ENCODE measurements at places on chromosomes 13 and 19.

DNA sequence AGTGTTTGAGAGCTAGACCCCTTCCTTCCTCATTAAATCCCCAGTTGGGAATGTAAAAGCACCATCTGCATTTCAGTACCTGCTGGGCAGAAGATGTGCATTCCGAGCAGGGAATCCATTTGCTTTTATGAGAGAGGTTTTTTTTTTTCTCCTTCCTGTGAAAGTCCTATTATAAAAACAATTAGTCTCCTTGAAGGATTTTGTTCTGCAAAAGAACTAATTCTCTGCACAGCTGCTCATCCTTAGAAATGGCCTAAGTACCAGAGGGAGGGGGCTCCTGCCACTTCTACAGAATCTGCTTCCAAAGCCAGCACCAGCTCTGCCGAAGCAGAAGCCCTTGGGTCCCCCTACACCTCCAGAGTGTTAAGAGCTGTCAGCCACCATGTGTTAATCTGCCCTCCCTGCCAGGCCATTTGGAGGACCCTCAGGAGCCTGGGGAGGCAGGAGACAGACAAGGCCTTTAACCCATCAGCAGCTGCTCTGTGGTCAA, 36.4 kb upstream of the SERPINE3 start:
- no peak overlapping the region for H3K27ac ChIP-seq
- peaks cover 3% of the 10 kb centered on the region for H3K27me3 ChIP-seq
- no peaks in the 10 kb centered on the region for H3K4me1 ChIP-seq
- H3K4me3 ChIP-seq, result no peak overlapping the region
- no peaks in the 10 kb centered on the region for H3K36me3 ChIP-seq

DNA sequence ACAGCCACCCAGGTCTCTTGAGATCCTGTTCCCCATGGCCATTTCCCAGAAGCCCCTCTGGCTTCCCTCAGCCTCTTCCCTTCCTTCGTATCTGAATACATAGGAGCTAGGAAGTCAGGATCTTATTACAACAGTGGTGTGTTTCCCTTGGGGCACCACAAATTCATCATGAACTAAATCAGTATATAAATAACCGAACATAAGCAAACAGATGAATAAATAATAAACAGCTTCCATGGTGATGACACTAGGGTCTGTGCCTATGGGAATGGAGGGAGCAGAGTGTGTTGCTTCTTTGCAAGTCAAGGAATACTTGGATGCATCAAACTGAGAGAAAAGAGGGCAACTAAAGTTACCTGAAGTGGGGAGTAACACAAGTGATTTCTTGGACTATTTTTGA, 527.6 kb downstream of the LMO7 start:
- no peak overlapping the region for H3K4me3 ChIP-seq
- DNase-seq, result no peak
- H3K36me3 ChIP-seq, result no peaks in the 10 kb centered on the region
- no peaks in the 10 kb centered on the region for H3K4me1 ChIP-seq
- H3K27me3 ChIP-seq, result no peaks in the 10 kb centered on the region

- peak overlapping the region; percentile 83 for H3K27ac ChIP-seq
- DNase-seq, result no peak
- H3K4me1 ChIP-seq, result peaks cover 24% of the 10 kb centered on the region
- H3K36me3 ChIP-seq, result peaks cover 4% of the 10 kb centered on the region
- H3K27me3 ChIP-seq, result no peaks in the 10 kb centered on the region
- H3K4me3 ChIP-seq, result peak overlapping the region; percentile 90
Observed at GRCh38 chr19:3699741-3700241, 477 bp downstream of the PIP5K1C start.

GRCh38 chr13:74015137-74015536, 119.1 kb downstream of the KLF12 start:
- no peaks in the 10 kb centered on the region for H3K27me3 ChIP-seq
- DNase-seq, result no peak
- H3K36me3 ChIP-seq, result peaks cover under 1% of the 10 kb centered on the region
- no peak overlapping the region for H3K27ac ChIP-seq
- H3K4me1 ChIP-seq, result peaks cover 58% of the 10 kb centered on the region

DNA sequence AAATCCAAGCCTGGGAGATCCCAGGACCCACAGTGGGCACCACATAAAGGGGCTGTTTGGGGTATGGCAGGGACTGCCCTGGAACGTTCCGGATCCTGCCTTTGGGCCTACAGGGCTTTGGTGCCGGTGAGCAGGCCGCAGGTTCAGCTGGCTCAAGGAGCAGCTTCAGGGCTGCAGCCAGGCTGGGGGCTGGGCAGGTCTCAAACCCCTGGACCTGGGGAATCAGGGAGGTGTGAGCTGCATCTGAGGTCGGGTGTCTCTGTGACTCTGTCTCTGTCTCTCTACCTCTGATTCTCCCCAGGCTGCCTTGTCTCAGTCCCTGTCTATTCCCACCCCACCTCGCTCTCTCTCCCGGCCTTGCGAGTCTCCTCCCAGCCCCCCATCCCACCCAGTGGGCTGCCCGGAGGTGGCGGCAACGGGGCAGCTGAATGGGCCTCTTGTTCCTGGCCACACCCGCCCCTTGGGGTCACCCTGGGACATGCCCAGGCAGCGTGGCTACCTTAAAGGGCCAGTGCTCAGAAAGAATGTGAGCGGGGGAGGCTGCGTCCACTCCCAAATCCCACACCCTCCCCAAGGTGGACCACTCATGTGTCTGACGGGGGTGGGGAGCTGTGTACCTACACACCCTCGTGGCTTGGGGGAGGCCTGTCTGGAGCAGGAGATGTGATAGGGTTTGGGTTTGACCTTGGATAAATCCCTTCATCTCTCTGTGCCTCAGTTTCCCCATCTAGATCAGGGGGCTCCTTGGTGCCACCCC, 31.1 kb downstream of the NFIC start:
- H3K27ac ChIP-seq, result no peak overlapping the region
- H3K36me3 ChIP-seq, result peaks cover 14% of the 10 kb centered on the region
- no peak overlapping the region for H3K4me3 ChIP-seq
- no peaks in the 10 kb centered on the region for H3K4me1 ChIP-seq

GRCh38 chr13:48979892-48980291, 4.2 kb downstream of the FNDC3A start:
- peaks cover 52% of the 10 kb centered on the region for H3K4me1 ChIP-seq
- peak overlapping the region; percentile 57 for H3K4me3 ChIP-seq
- H3K27ac ChIP-seq, result peak overlapping the region; percentile 48
- H3K36me3 ChIP-seq, result peaks cover 28% of the 10 kb centered on the region
- DNase-seq, result no peak

DNA sequence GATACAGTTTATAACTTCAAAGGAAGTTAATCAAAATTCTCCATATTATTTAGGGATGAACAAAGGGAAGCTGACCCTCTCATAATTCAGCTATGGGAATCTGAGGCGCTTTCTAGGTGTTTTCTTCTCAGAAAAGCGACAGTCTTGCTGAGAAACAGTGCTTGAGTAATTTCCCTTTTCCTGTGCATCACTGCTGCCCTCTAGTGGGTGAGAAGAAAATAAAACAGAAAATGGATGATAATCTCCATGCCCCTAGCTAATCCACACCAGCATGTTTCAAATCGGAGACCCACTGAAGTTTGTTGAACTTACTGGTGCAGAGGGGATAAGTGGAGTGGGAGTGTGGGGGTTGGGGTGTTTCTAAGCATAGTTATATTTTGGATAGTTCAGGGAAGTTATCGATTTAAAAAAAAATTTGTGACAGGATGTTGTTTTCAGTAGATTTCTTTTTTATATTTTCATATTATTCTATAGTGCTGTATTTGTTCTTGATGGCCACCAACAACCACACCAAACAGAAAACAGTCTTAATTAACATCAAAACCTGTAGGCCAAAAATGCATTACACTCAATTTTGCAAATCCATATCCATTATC, 21.4 kb downstream of the LCP1 start:
- H3K27me3 ChIP-seq, result no peaks in the 10 kb centered on the region
- peaks cover 74% of the 10 kb centered on the region for H3K4me1 ChIP-seq
- DNase-seq, result no peak
- peak overlapping the region; percentile 68 for H3K4me3 ChIP-seq

DNA sequence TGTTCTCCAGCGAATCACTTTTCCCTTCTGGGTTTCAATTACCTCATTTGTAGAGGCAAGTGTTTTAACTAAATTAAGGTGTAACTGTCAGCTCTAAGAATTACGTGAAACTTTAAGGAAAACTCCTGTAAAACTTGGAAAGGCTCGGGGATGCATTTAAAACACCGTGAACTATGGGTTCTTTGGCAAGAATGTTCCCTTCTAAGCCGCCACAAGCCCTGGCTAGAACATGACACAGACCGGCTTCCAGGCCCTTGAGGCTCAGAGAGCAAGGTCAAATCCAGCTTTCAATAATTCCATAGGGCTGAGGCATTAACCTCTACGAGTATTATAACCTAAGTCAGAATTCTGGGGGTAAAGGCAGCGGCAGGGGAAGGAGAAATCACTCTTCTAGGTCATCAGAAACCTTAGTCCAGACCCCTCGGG, 685 bp downstream of the VWA8 start:
- H3K27me3 ChIP-seq, result no peaks in the 10 kb centered on the region
- H3K27ac ChIP-seq, result peak overlapping the region; percentile 91
- H3K36me3 ChIP-seq, result peaks cover 36% of the 10 kb centered on the region
- H3K4me3 ChIP-seq, result peak overlapping the region; percentile 91
- peaks cover 71% of the 10 kb centered on the region for H3K4me1 ChIP-seq

DNA sequence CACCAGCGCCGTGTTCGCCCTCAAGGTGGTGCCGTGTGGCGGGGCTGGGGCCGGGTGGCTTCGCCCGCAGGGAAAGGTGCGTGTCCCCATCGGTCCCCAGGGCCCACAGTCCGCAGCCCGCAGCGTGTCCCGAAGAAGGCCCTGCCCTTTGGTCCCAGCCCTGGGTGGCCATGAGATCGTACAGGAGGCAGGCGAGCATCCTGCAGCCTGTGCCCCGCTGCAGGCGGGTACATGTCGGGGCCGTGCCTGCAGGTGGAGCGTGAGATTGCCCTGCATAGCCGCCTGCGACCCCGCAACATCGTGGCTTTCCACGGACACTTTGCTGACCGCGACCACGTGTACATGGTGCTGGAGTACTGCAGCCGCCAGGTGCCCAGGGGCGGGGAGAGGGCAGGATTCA, 1.5 kb downstream of the PLK5 start:
- H3K27me3 ChIP-seq, result peaks cover 53% of the 10 kb centered on the region
- H3K36me3 ChIP-seq, result no peaks in the 10 kb centered on the region
- DNase-seq, result no peak
- H3K4me1 ChIP-seq, result peaks cover 7% of the 10 kb centered on the region
- H3K4me3 ChIP-seq, result no peak overlapping the region

GRCh38 chr13:28173793-28174192, 35.4 kb downstream of the PAN3 start:
- H3K4me1 ChIP-seq, result peaks cover 42% of the 10 kb centered on the region
- no peaks in the 10 kb centered on the region for H3K27me3 ChIP-seq
- H3K27ac ChIP-seq, result peak overlapping the region; percentile 62
- DNase-seq, result no peak

DNA sequence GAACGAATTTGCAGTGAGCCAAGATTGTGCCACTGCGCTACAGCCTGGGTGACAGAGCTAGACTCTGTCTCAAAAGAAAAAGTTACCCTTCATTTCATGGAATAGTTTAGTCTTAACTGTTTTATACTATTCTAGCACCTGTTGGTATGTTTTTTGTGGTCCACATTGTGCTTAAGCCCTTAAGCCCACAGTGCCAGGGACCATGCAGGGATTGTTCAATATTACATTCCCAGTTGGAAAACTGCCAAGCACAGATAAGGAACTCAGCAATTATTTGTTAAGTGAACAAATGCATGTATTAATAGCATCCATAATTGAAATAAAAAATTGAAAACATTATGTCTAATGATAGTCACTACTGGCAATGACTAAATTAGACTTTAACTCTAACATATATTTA, 193.5 kb downstream of the PCDH17 start:
- no peaks in the 10 kb centered on the region for H3K27me3 ChIP-seq
- no peak overlapping the region for H3K27ac ChIP-seq
- no peak for DNase-seq

- H3K4me1 ChIP-seq, result peaks cover 97% of the 10 kb centered on the region
- H3K4me3 ChIP-seq, result peak overlapping the region; percentile 97
- H3K27me3 ChIP-seq, result no peaks in the 10 kb centered on the region
- peak overlapping the region; percentile 98 for H3K27ac ChIP-seq
Observed at GRCh38 chr13:46168783-46169182, 13.2 kb downstream of the LCP1 start.

DNA sequence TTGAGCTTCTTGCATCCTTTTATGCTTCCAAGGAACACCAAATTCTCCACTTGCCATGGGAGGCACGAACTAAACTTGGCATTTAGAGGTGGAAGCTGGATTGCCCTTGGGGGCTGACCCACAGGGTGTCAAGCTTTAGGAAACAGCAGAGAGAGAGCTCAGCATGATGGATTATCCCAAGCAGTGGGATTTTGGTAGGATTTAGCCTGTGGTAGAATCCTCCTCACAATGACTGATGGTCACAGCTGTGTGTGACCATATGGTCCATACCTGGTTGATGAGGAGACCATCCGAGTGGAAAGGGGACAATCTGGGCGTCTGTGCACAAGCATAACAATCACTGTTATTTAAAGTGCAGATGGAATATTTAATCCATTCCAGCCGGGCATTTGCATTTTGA, 40.1 kb upstream of the PSG9 start:
- H3K4me1 ChIP-seq, result no peaks in the 10 kb centered on the region
- no peak overlapping the region for H3K4me3 ChIP-seq
- peaks cover 26% of the 10 kb centered on the region for H3K27me3 ChIP-seq
- H3K27ac ChIP-seq, result no peak overlapping the region

DNA sequence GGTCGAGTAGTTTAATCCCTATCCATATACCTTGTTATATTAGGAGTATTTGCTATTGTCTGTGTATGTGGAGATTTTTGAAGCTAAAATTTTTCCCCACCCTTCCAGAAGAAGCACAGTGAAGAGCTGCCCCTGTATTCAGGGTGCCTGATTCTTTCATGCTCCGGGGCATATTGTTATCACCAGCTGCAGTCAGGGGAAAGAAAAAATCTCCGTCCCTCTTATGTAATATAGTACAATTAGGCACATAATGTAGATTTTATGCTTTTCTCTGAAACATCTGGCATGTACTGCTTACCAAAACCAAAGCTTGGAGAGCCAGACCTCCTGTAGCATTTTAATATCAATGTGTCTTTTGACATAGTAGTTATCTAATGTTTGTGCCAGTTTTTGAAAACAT, 214.9 kb upstream of the EDNRB start:
- no peak overlapping the region for H3K27ac ChIP-seq
- H3K36me3 ChIP-seq, result no peaks in the 10 kb centered on the region
- DNase-seq, result no peak

DNA sequence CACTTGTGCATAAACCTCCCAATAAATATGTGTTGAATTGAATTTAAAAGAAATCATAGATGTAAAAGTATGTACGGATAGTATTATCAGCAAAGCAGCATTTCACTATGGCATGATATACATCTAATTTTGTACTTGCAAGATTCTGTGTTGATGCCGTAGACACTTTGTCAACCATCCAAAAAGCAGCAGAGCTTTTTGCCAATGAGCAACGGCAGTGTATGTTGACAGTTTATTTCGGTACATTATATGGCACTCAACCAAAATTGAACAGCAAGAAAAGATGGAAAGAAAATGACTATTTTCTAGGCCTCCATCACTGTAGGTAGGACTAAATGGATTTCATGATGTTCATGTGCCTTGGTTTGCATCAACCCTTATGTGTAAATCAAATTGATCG, 543.7 kb downstream of the DACH1 start:
- H3K4me1 ChIP-seq, result no peaks in the 10 kb centered on the region
- H3K27me3 ChIP-seq, result peaks cover 2% of the 10 kb centered on the region
- H3K36me3 ChIP-seq, result no peaks in the 10 kb centered on the region

- H3K27ac ChIP-seq, result no peak overlapping the region
- H3K27me3 ChIP-seq, result no peaks in the 10 kb centered on the region
- no peaks in the 10 kb centered on the region for H3K36me3 ChIP-seq
Observed at GRCh38 chr13:57673197-57673596, 41.7 kb downstream of the PCDH17 start.
